ENCODE measurements at places on chromosomes 5 and 9.

GRCh38 chr5:135194573-135195269, 160.7 kb upstream of the PITX1 start:
- no peak for DNase-seq

GRCh38 chr5:111997711-111998110, 240.7 kb upstream of the NREP start:
- no peak for DNase-seq

- no peak for DNase-seq
Measured at GRCh38 chr5:83639911-83640310, 80.7 kb downstream of the HAPLN1 start.

DNA sequence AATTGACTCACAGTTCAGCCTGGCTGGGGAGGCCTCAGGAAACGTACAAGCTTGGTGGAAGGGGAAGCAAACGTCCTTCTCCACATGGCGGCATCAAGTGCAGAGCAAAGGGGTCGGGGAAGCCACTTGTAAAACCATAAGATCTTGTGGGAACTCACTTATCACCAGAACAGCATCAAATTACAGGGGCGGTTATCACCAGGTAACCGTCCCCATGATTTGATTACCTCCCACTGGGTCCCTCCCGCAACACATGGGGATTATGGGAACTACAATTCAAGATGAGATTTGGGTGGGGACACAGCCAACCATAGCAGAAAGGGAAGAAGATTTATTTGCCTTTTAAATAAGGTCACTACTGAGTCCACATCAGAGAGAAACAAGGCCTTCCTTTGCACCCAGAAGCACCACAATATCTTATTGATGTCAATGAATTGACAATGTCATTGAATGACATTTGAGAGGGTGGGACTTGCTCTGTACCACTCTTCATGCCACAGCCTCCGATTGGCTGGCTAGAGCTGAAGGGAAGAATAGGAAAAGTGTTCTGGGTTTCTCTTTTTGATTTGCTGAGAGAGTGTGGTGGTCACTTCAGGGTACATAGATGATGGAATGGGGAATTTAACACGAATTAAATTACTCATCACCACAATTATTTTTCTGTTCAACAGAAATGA, 11.0 kb downstream of the SKP2 start:
- no peak for DNase-seq

DNA sequence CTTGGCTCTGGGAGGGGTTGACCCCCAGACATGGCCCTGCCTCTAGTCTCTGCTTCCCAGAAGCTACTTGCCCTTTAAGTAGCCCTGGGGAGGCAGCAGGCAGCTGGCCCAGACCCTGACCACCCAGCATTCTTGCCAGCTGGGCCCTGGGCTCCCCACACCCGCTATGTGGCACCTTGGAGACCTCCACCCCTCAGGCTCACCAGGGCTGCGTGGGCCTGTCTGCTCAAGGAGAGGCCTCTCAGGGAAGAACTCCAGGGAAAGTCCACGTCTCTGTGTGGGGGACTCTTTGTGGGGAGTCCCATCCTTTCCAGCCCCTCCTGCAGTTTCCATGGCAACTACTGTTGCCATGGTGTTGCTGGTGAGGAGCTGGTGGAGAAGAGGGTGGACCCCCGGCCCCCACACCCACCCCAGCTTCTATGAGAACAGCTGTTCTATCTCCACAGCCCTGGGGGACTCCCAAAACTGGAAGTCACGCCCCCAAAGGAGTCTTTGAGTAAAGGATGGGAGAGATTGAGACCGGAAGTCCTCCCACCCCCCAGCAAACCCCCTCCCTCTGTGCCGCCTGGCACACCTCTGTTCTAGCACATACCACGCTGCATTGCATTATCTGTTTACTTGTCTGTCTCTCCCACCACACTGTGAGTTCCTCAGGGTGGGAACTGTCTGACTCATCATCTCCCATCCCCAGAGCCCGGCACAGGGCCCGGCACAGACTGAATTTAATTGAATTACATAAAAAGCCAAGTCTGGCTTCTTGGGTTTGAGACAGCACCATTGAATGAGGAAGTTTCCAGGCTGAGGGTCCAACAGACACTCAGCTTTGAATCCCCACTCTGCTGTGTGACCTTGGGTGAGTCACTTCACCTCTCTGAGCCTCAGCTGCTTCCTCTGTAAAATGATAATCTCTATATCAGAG, 12.6 kb downstream of the DNM1 start:
- no peak for DNase-seq

- DNase-seq = peak; percentile 69
Measured at GRCh38 chr5:74316064-74316603, 324.4 kb downstream of the ENC1 start.

- no peak for DNase-seq
Measured at GRCh38 chr9:78857373-78858225, 560.7 kb downstream of the PSAT1 start.

- no peak for DNase-seq
Measured at GRCh38 chr5:54558362-54558761, 40.8 kb downstream of the SNX18 start.

DNA sequence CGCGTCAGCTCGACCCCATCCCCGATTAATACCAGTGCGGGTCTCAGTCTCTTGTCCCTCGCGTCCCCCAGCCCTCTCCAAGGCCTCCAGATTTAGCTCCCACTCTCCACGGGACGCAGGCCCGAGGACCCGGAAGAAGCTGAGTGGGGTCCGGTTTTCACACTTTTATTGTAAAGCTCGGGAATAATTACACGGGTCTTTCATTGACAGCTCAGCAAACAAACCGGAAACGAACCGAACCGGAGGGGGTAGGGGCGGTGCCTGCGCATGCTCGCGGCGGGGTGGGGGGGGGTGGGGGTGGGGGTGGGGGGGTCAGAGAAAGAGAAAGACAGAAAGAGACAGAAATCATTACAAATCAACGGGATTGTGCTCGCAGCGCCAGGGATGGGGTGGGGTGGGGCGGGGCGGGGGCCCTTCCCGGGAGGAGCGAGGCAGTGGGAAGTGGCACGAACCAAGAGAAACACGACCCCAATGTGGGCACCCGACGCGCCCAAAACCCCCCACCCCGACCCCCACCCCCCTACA, 27.9 kb downstream of the PCDH1 start:
- no peak for DNase-seq

DNA sequence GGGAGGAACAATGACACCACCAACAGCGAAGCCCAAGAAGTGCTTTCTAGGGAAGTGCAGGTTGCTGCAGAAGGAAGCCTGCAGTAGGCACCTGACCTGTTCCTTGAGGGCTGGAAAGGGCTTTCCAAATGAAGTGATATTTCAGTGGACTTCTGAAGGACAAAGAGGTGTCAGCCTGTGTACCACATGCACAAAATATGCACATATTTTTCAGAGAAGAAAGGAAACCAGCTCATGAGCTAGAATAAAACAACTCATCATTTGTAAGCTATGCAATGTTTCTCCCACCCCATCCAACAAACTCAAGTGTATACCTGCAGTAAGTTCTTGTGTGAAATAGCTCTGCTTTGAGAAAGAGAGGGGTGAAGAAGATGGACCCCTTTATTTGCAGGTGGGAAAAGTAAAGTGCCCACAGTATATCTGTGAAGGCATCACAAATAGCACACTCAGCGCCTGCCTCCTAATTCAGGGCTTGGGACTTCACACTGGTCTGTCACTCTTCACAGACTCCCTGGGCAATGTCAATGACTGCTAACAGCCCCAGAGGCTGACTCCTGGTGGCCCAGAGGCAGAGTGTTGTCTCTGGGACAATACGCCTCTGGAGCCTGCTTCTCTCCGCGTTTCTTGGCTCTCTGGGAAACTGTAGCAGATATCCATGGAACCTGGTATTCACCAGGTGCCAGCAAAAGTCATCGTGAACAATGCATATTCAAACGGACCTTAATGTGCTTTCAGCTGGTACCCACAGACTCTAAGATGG, 198.1 kb upstream of the EFNA5 start:
- DNase-seq = no peak

- DNase-seq = no peak
Measured at GRCh38 chr9:37508834-37509206, 23.1 kb downstream of the POLR1E start.

DNA sequence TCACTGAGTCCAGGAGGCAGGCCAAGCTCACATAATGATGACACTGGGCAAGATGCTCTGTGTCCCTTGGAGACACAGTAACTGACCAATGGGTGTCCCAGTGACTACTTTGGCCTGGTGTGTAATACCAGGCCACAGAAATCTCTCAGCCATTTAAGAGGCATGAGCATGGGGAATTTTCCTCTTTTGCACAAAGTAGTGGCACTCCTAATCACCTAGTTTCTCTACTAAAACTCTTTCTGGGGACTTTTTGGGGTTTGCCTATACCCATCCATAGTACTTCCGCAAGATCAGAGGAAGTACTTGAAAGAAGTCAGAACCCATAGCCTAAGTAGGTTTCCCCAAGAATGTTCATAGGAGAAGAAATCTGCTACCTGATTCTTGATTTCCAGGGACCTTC, 161.9 kb downstream of the ARSB start:
- no peak for DNase-seq

GRCh38 chr9:101427957-101428655, 7.5 kb downstream of the ALDOB start:
- no peak for DNase-seq

DNA sequence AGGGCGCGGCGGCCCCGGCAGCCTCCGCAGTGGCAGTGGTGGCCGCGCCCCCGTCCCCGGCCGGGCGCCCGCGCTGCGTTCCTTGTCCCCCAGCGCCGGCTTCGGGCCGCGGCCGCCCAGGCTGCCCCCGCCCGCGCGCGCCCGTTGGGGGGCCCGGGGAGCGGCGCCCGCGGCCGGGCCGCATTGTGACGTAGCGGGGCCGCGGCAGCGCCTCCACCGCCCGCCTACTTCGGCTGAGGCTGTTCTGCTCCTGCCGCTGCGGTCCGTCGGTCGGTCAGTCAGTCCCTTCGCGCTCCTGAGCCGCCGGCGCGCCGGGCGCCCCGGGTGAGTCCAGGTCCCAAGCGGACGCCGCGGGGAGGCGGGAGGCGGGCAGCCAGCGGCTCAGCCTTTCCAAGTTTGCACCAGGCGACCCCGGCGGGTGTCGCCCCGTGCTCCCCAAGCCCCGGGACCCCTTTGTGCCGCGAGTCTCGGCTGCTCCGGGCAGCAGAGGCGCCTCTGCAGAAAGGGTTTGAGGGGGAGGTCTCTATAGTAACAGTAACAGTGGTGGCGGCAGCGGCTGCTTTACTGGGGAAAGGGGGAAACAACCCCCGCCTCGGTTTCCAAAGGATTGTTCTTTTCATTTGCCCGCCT, at the start of gene SNCAIP:
Gene SNCAIP (plus strand): TSS at position 277 of the 630 bp plus-strand sequence. CDS start 78,898 bp downstream, outside the sequence.
- no peak for DNase-seq

- no peak for DNase-seq
Measured at GRCh38 chr5:82334856-82335255, 56.7 kb upstream of the RPS23 start.

All from DMS 273 treated with DMSO at 0.1 percent for 48 hours (cell line).